Stimulated activated CD8-positive, alpha-beta memory T cell treated with anti-CD3 and anti-CD28 coated beads, Interleukin-4, amount 100 ng/mL, for 4 hours (primary cell): ENCODE measurements at places on chromosomes 16 and 17.

- DNase-seq: no peak
Observed at GRCh38 chr17:32267690-32268205, 2.1 kb downstream of the RHBDL3 start.

DNA sequence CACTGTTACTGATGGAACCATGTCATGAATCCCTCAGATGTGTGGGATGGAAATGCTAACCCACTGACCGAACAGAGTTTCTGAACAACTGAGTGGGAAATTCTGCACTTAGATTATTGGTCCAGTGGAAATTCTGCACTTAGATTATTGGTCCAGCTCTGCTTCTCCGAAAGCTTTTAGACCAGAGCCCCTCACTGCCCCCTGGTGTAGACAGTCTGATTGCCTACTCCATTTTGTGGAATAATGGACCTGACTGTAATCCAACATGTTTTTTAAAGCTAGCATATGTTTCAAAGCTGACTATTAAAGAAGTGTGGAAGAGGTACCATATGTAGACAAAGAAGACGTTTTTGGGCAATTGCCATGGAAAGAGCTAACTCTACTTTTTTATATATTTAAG is 50.3 kb upstream of the TBX2 start:
- DNase-seq: no peak

DNA sequence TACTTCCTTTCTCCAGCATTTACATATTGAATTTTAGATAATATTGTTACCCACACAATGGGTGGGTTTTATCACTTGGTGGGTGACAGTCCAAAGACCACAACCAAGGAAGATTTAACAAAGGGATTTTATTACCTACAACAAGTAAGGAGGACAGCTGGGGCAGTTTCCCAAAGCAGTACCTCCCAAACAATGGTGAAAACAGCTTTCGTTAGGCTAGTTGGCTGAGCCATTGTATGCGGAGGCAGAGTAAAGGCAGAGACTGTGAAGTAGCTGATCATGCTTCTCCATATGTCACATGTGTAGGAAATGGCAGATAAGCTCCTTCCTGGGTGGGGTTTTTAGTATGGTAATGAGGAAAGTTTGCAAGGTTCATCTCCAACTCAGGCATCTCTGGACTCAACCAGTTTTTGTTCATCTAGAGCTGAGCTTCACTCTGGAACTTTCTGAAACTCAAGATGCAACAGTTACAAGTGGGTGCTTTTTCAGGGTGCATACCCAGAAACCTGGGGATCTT is 104.3 kb upstream of the PSMD7 start:
- no peak for DNase-seq

GRCh38 chr16:4936991-4937781 is at the start of gene PPL:
Gene PPL (minus strand): TSS chr16:4937148. CDS start chr16:4937045, 103 bp downstream.
- DNase-seq: no peak

- no peak for DNase-seq
Observed at GRCh38 chr16:51538707-51539498, 387.8 kb upstream of the SALL1 start.

- DNase-seq: peak; percentile 4
Observed at GRCh38 chr17:13002761-13003453, 14.9 kb downstream of the ELAC2 start.

DNA sequence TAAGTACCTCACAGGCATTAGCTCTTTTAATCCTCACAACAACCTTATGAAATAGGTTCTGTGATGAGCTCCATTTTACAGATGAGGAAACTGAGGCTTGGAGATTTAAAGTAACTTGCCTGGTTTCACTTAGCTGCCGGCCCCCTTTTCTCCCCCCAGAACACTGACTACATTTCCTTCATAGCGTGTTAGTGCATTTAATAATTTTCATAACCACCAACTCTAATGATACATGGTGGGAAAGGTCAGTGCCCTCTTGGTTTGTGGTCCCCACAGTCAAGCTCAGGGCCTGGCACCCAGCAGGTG is 16.5 kb upstream of the RHOT1 start:
- DNase-seq: no peak

GRCh38 chr17:74089869-74090464 is 113.5 kb upstream of the RPL38 start:
- DNase-seq: no peak

GRCh38 chr16:29899516-29900101 is at the start of gene SEZ6L2:
Gene SEZ6L2 (minus strand): TSS chr16:29899550. CDS start chr16:29899019, 531 bp downstream.
- DNase-seq: peak; percentile 35

DNA sequence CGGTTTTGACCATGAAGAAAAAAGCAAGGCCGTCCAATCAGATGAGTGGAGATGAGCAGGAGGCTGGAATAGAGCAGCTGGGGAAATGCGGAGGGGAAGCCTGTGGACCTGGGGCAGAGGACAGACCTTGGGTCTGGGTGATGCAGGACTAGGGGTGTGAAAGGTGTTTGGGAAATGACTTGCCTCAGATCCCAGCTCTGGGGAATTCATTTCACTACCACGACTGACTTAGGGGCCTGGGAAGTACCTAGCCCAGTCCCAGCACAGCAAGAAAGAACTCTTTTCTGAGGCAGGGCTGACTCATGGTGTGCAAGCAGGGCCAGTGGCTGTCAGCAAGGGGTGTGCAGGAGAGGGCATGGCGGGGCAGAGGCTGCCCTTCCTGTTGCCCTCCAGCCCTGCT is 14.8 kb downstream of the DNAI2 start:
- DNase-seq: no peak

- DNase-seq: no peak
Observed at GRCh38 chr16:84700446-84701300, 873 bp downstream of the USP10 start.

GRCh38 chr16:8572063-8572918 is 18.0 kb downstream of the TMEM114 start:
- no peak for DNase-seq

DNA sequence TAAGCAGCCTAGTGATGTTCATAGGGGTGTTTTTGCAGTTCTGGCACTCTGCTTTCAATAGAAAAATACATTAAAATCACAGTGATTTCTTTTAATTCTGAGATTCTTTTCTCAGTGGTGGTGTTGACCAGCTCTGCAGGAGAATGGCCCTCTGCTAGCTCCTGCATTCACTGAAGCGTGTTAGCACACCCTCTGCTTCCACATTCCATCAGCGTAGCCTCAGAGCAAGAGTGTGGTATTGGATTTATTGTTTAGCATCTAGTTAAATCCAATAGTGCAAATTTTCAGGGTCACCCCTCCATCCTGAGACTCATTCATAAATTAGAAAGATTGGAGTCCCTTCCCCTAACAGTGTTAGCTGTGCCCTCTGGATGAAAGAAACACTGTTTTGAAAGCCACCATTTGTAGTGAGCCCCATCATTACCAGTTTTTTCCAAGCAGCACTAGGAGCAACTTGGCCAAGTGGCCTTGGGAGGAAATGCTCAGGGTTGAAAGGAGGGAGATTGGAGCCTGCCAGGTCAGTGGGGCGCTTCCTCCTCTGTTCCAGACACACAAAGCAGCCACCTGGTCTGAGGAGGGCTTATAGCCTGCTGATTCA is 45.7 kb downstream of the B9D1 start:
- DNase-seq: no peak

- DNase-seq: no peak
Observed at GRCh38 chr17:78379131-78379491, 662 bp downstream of the PGS1 start.

GRCh38 chr16:86199182-86199581 is 300.2 kb downstream of the IRF8 start:
- no peak for DNase-seq

- DNase-seq: no peak
Observed at GRCh38 chr16:11533588-11533987, 53.1 kb downstream of the LITAF start.

GRCh38 chr17:77058016-77058415 is 82.8 kb upstream of the SEC14L1 start:
- no peak for DNase-seq

GRCh38 chr17:7755095-7755890 is 37.7 kb downstream of the DNAH2 start:
- no peak for DNase-seq

- DNase-seq: no peak
Observed at GRCh38 chr16:79325226-79325945, 275.2 kb downstream of the MAF start.

- DNase-seq: no peak
Observed at GRCh38 chr17:57892820-57893595, 43.2 kb upstream of the MRPS23 start.

GRCh38 chr17:56912105-56912999 is 1.5 kb downstream of the TRIM25 start:
- DNase-seq: no peak
